ENCODE measurements at places on chromosomes 7 and 10.

GRCh38 chr7:69217516-69218350 is 380.5 kb upstream of the AUTS2 start:
- DNase-seq: no peak

DNA sequence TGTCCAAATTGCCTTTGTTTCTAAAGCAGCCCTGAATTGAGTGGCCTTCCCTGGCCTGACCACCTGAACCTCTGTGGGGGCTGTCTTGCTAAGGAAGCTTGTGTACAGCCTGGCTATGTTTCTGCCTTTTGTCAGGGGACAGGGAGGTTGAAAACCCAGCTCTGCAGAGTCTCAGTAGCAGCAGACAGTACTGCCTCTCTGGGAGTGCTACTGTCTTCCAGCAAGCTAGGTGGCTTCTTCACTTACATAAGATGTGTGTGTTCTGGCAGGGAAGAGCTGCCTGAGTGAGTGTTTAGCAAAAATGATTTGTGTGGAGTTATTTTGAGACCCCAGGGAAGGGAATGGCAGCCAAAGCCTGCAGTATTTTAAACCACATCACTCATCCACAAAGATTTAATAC is 57.4 kb downstream of the LRRC4 start:
- DNase-seq: no peak

- DNase-seq: no peak
These were observed 52.1 kb downstream of the HDAC9 start for GRCh38 chr7:18547509-18548187.

DNA sequence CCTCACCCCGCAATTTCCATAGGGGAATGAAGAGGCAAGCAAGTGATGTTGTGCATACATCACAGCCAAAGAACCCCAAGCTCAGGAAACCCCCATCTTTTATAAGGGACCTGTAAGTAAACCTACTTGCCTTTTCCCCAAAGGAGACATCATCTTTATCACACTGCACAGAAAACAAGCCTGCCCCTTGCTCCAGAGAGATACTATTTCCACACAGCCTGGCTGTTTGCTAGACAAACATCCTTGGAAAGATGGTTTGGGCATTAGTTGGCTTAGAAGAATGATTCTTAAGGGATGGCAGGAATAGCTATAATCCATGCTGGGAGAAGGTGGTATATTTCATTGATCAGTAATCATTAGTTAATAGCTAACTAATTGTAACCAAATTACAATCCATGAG is 123.7 kb upstream of the SEC61G start:
- no peak for DNase-seq

DNA sequence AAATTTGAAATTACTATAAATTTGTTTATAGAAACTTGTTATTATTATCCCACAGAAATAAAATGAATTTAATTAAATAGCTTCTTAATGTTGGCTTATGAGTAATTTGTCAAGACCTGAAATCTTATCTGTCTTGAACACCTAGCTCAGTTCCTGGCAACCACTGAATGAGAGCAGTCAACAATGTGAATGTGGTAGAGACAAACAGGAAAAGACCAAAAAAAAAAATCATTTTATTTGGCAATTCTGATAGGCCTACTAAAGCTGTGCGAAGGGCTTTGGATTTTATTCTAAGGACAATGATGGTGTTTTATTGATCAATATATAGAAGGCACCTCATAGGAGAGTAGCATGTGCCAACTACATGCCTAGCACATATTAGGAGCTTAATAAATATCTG is 127.8 kb upstream of the RSU1 start:
- DNase-seq: no peak

- DNase-seq: no peak
These were observed 365.1 kb downstream of the GRID1 start for GRCh38 chr10:86001521-86001920.

GRCh38 chr7:101542527-101543241 is 86.4 kb downstream of the MYL10 start:
- DNase-seq: peak; percentile 55

Measured in stimulated activated CD8-positive, alpha-beta memory T cell treated with anti-CD3 and anti-CD28 coated beads, Interleukin-4, amount 100 ng/mL, for 1 hour (primary cell).